CD4-positive, alpha-beta T cell treated with Interleukin-6 at 100 ng/mL for 8 hours (primary cell): ENCODE measurements at places on chromosomes 16 and 17.

DNA sequence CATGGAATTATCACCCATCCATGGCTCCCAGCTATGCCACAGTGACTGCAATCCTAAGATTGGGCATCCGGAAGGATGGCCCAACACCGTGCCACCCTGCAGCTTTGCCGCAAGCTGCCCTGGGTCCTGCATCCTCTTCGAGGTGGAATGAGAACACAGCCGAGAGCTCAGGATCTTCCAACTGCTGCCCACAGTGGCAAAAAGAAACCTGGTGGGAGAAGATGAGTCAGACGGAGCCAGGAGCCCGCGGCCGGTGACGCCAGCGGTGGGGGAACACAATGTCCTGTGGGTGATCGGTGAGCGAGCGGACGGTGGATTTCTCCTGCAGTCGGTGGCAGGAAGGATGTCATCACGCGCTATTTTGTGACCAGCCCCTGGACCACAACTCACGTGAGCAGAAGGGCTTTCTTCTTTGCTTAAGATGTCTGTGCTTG, 20.1 kb downstream of the CD7 start:
- DNase-seq = peak; percentile 74

DNA sequence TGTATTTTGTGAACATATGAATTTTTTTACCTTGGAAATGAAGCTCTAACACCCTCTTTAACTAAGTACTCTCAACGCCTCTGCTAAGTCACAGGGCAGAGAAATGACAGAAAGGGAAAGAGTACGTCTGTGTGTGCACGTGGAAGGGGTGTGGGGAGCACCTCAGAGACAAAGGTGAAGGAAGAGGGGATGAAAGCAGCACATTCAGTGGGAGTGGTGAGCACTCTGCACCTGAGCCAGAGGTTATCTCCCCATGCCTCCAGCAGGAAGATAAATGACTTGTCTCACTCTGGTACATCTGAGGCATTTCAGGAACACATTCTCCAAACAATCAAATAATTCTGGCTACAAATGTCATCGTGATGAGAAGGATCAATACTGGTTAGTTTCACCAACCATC, 15.0 kb downstream of the GNA13 start:
- DNase-seq = peak; percentile 13

GRCh38 chr17:7222972-7223292, 3.2 kb downstream of the ACADVL start:
- no peak for DNase-seq

DNA sequence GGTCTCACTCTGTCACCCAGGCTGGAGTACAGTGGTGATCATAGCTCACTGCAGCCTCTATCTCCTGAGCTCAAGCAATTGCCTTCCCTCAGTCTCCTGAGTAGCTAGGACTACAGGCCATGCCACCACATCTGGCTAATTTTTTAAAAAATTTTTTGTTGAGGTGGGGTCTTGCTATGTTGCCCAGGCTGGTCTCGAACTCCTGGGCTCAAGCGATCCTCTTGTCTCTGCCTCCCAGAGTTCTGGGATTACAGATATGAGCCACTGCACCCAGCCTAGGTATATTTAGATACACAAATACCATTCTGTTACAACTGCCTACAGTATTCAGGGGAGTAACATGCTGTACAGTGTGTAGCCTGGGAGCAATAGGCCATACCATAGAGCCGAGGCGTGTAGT, 14.3 kb downstream of the POLR3E start:
- no peak for DNase-seq

DNA sequence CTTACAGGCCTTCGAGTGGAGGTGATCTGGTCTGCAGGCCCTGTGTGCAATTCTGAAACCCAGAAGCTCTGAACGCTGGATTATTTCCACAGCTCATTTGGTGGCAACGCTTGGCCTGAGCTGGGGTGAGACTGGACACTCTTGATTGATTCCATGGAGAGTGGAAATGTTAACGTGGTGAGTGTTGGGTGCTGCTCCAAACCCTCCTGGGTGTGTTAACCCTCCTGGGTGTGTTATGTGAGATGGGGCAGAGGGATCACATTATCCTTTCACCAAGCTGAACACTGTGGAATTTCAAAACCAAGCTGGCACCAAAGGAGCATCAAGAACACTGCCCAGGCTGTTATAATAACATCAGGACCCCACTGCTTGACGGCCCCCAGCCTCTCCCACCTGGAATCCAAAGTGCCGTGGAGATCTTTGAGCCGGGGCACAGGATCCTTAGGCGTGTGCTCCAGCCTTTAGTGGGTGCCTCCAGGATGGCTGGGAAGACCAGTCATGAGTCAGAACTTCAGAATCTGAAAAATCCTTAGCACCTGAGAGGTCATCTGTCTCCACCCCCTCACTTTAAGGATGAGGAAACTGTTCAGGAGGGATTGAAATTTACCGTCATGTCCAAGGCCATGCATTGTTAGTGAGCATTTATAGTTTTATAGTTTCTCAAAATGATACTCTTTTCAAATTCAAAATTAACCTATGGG, 75.0 kb downstream of the RPTOR start:
- no peak for DNase-seq

GRCh38 chr17:7575959-7576358, 3.5 kb upstream of the CD68 start:
- DNase-seq = no peak
